ENCODE measurements at places on chromosomes 7 and 10.

GRCh38 chr7:75715864-75716263 is 22.9 kb downstream of the HIP1 start:
- no peak for DNase-seq

GRCh38 chr7:130272381-130273080 is 5.9 kb downstream of the CPA2 start:
- no peak for DNase-seq

- no peak for DNase-seq
Measured at GRCh38 chr7:108015740-108016139, 12.8 kb upstream of the LAMB1 start.

GRCh38 chr10:52950578-52950977 is 178.0 kb upstream of the MBL2 start:
- DNase-seq: no peak

DNA sequence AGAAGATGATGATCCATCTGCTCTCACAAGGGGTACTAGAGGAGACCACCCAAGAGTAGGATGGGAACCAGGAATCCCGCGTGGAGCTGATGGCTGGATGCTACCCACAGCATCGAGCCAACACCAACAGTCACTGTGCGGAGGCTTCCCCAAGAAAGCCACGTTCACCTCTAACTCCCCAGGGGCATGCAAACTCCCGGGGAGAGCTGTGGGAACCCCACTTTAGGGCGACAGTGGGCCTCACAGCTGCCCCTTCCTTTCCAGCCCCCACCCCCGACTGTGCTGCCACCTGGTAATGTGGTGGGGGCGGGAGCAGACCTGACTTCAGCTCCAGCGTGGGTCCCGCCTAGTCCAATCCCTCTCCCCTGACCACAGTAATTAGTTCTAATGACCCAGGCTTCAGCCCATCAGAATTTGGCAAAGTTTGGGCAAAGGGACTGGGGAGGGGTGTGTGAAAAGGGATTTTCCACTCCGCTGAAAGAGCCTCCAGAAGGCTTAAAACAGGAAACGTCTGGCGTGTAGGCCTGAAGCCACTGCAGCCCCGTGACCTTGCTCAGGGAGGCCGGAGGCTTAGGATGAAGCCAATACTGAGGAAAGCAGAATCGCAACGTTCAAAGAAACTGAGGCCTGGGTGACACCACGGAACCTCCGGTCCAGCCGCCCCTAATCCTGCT is 20.3 kb downstream of the ASB13 start:
- DNase-seq: no peak

GRCh38 chr7:113314594-113314993 is 196.2 kb upstream of the SMIM30 start:
- no peak for DNase-seq

DNA sequence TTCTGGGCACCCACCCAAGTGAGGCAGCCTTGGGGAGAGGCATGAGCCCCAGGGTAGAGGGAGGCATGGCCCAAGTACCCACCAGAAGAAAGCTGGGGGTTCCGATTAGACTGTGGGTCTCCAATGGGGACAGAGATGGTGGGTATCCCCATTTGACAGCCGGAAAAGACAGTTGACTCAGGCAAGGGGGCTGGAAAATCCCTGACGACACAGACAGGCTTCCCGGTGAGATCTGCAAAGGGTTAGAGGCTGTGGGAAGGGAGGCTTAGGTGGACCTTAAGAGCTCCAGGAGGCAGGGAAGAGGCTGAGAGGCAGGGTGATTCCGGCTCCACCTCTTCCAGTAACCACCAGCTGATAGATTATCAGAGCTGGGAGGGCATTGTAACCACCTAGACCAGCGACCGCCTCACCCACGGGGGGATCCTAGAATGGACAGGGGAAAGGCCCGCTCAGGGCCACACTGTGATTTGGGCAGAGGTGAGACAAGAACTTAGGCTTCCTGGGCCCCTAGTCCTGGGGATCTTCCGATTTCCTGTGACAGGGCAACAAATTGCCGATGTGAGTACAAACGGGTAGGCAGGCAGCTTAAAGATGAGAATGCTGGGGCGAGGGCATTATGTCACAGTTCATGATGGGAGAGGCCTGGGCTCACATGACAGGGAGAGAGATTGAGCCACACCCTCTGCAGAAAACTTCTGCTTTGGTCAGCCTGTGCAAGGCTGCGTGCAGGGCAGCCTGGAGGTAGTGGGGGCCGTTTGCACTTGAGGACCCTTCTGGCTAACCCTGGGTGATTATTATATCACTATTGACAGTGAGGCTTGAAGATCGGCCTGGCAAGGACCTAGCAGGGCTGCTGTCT is 5.4 kb downstream of the TBATA start:
- no peak for DNase-seq

- no peak for DNase-seq
Measured at GRCh38 chr10:106338486-106338885, 826.0 kb downstream of the SORCS1 start.

GRCh38 chr7:150450491-150451001 is at the start of gene GIMAP8:
GIMAP8 (plus strand) TSS chr7:150450630; CDS start chr7:150466699, 16,069 bp downstream.
- DNase-seq: no peak

- no peak for DNase-seq
Measured at GRCh38 chr7:98569691-98570337, 47.3 kb upstream of the NPTX2 start.

DNA sequence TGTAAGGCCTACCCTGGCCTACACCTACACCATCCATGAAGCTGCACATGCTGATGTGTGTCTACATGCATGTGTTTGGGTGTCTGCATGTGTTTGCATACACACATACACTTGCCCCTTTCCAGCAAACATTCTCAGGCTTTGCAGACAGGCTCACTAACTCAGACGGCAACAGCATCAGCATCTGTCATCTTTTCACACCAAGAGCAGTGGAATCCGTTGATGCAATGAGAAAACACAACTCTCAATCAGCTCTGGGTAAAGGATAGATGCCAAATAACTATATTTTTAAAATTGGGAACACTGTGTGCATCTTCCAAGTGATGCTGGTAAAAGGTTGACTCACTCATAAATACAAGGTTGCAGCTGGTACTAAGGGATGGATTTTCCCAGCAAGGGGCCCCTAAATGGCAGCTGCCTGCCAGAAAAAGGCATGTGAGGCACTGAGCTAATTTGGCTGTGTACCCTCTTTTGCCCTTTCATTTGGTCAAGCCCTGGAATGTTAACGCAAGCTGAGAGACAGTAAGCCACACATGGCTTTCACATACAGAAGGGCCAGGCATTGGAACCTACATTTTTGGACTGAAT is 296.3 kb upstream of the NPSR1 start:
- DNase-seq: no peak

GRCh38 chr10:132477398-132478340 is 59.9 kb upstream of the INPP5A start:
- no peak for DNase-seq

DNA sequence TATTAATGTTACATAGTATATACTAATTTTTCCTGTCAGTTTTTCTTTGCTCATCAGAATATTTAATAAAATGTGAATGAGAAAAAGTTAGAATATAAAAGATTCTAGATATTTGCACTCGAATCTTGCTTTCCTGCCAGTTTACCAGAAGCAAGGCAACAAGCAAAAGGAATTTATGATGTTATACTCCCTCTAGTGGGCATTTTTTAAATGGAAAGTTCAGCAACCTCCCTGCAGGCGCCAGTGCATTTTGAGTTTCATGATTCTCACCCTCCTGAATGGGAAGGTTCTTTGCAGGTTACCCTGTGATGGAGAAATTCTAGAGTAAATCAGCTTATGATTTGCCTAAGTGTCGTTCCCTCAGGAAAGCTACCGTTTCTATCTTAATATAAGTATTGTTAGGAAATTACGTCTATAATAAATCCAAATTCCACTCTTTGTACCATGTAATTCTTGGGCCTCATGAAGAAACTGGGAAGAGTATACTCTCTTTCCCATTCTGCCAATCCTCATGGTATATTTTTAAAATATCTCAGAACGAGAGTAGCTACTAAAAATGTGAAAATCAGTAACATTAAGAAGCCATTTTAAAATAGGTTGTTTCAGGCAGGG is 350.0 kb downstream of the CRPPA start:
- DNase-seq: no peak

GRCh38 chr7:20229646-20230500 is 12.7 kb upstream of the MACC1 start:
- DNase-seq: no peak

DNA sequence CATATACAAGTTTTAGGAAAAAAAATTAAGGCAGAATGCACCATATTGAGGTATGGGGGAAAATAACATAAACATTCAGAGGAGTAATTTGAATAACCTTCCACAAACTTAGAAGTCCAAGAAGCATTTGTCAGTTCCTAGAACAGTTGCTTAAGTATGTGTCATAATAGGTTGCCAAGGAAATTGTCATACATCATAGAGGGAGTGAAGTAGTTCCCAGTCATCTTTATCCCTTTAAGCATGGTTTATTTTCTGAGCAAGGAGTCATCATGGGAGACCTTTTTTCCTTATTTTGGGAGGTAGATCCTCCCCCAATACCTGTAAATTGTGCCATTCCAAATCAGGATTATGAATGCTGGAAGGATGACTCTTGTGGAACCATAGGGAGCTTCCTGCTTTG is at the start of gene SSMEM1:
Gene SSMEM1, plus strand, starts transcription at position 219 of the 400 bp plus-strand sequence. Its CDS starts 51 bp downstream, at position 270.
- DNase-seq: no peak

DNA sequence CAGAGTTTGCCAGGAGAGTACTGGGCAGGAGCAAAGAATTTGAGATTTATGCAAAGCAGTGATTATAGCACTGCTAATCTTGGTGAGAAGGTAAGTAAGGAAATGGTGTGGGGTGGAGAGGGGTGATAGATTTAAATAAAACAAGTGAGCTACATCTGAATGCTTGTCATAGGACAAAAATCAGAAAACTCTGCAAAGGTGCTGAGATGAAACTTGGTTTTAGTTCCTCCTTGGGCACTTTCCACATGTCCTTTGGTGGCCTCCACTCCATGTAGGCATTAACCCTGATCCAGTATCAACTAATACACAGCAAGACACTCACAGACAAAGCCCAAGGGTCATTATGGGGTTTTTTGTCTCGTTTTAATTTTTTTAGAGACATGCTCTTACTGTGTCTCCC is 25.7 kb upstream of the FAM107B start:
- no peak for DNase-seq

GRCh38 chr10:24453404-24453830 is 244.5 kb downstream of the KIAA1217 start:
- DNase-seq: no peak

- DNase-seq: no peak
Measured at GRCh38 chr7:27128034-27128433, 2.5 kb downstream of the HOXA4 start.

GRCh38 chr7:132422502-132423111 is 153.7 kb downstream of the PLXNA4 start:
- no peak for DNase-seq

- DNase-seq: no peak
Measured at GRCh38 chr7:27118580-27118979, 12.0 kb downstream of the HOXA4 start.

DNA sequence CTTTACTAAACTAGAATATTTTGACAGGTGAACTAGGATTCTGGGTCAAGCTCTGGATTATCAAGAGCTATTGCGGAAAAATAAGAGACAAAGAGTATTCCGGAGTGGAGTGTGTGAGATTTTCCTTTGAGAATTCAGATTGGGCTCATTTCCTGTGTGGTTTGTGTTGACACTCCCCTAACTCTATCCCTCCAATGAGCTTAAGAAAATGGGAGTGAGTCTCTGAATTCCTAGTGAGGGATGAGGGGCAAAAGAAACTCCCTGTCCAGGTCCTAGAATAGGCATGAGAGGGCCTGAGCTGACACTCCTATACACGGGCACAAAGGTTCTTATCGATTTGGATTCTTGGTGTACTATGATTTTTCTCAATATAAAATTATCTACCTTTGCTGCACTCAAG is 10.2 kb downstream of the KLF14 start:
- DNase-seq: no peak

DNA sequence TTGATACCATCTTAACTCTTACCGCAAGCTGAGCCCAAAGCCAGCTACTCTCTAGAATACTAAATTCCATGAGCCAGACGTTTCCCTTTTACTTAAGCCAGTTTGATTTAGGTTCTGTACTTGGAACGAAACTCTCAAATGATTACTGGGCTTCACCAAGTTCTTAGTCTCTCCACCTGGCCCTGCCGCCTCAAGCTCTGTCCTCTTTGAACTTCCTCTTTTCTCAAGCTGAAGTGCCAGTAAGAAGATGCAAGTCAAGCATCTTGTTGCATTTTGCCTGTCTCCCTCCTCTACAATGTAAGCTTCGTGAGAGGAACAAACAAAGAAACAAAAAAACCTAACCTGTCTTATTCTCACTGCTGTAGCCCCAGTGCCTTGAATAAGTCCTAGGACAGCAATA is 358.2 kb upstream of the NPVF start:
- no peak for DNase-seq

- no peak for DNase-seq
Measured at GRCh38 chr7:85479918-85480643, 293.2 kb upstream of the SEMA3D start.

DNA sequence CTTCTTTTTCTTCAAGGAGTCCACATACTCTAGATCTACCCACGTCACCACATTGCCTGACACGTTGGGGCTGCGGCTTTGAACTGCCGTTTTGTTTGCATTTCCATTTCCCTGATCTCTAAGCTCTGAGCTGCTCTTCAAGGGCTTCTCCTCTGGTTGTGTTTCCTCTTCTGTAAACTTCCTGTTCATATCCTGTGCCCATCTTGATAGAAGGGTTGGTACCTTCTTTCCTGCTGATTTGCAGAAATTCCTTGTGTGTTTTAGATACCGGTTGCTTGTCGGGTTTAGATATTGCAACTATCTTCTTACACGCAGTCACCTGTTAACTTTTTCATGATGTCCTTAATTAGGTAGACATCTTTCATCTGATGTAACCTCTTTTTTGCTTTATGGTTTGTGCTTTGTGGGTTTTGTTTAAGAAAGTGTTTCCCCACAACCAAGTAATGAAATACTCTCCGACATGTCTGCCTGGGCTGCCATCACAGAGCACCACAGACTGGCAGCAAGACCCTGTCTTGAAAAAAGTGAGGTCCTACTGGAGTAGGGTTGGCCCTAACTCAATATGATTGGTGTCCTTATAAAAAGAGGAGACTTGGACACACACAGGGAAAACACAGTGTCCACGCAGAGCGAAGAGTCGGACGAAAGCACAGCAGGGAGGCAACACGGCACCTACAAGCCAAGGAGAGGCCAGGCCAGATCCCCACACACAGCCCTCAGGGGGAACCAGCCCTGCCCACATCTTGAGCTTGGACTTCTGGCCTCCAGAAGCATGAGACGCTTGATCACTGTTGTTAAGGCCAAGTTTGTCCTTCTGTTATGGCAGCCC is 99.1 kb upstream of the PDGFA start:
- DNase-seq: no peak

DNA sequence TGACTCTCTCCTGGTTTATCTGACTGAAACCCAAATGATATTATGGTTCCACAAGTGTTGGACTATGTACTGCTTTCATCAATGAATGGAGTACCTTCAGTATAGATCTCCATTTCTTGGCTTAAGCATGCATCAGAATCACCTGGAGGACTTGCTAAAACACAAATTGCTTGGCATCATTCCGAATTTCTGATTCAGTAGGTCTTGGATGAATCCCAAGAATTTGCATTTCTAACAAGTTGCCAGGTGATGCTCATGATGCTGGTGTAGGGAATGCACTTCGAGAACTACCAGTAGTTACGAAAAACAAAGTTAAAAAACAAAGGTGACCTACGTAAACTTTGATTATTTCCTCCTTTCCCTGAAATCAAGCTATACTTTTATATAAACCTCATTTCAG is 119.0 kb upstream of the FEZF1 start:
- no peak for DNase-seq
